ENCODE measurements at places on chromosomes 3 and 15. TPM values are rescaled to one million over a fixed set of nuclear protein-coding genes. Genes with fewer than 3 reads are reported as not detected.

Gene HTR3E
- not detected for total RNA-seq

Gene SAMD7
- not detected for total RNA-seq

Gene CLDN1
- total RNA-seq = 4.7 TPM

Gene BTLA
- not detected for total RNA-seq

Gene MCF2L2
- under 0.01 TPM for total RNA-seq

Gene GOLGA8J
- total RNA-seq = not detected

Gene UROC1
- not detected for total RNA-seq

Gene XXYLT1
- 13.1 TPM for total RNA-seq

Gene A4GNT
- total RNA-seq = not detected

Gene PAK6
- total RNA-seq = not detected

Gene STAC
- total RNA-seq = 0.36 TPM

Gene SAXO2
- total RNA-seq = not detected

Gene CCDC39
- total RNA-seq = not detected

Gene CACNA1D
- total RNA-seq = under 0.01 TPM

Gene ACTC1
- total RNA-seq = 0.83 TPM

Gene RAB6B
- 0.28 TPM for total RNA-seq

Gene DBR1
- 17.5 TPM for total RNA-seq

- DNase-seq = no peak
- H3K27me3 ChIP-seq = peaks cover 78% of the 10 kb centered on the region
- no peaks in the 10 kb centered on the region for H3K36me3 ChIP-seq
- H3K4me3 ChIP-seq = no peak overlapping the region
- no peak overlapping the region for H3K27ac ChIP-seq
Measured at GRCh38 chr15:73755481-73755880, 2.3 kb upstream of the INSYN1 start.

- DNase-seq = no peak
- no peaks in the 10 kb centered on the region for H3K27me3 ChIP-seq
- peaks cover 14% of the 10 kb centered on the region for H3K4me1 ChIP-seq
Measured at GRCh38 chr3:58074116-58074715, 66.0 kb downstream of the FLNB start.

- no peak overlapping the region for H3K27ac ChIP-seq
- no peak overlapping the region for H3K4me3 ChIP-seq
- no peaks in the 10 kb centered on the region for H3K27me3 ChIP-seq
- no peaks in the 10 kb centered on the region for H3K4me1 ChIP-seq
Measured at GRCh38 chr15:90710436-90711027, 6.6 kb upstream of the BLM start.

DNA sequence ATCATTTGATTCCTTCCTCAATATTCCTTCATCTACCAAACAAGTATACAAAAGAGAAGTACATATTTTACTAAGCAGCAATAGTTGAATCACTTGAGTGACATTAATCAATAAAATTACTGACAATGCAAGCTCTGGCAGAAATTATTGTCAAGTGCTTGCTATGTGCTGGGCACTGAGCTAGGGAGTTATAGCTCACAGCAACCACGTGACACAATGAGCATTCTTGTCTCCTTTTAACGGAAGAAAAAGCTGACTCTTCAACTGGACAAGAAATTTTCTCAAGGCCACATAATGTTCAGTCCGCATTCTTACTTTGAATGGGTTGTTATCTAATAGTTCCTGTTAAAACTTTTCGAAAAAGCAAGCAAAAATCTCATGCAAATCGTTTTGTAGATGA is 500.1 kb downstream of the PYDC2 start:
- no peak for DNase-seq
- H3K36me3 ChIP-seq = no peaks in the 10 kb centered on the region
- no peaks in the 10 kb centered on the region for H3K27me3 ChIP-seq
- no peaks in the 10 kb centered on the region for H3K4me1 ChIP-seq
- no peak overlapping the region for H3K4me3 ChIP-seq

GRCh38 chr3:159919873-159920272 is 68.8 kb upstream of the IL12A start:
- H3K36me3 ChIP-seq = no peaks in the 10 kb centered on the region
- no peak overlapping the region for H3K27ac ChIP-seq
- peak; percentile 63 for DNase-seq
- H3K4me1 ChIP-seq = no peaks in the 10 kb centered on the region

GRCh38 chr3:152559246-152559645 is 275.7 kb upstream of the P2RY1 start:
- DNase-seq = no peak
- no peaks in the 10 kb centered on the region for H3K27me3 ChIP-seq
- H3K4me3 ChIP-seq = no peak overlapping the region
- no peak overlapping the region for H3K27ac ChIP-seq

DNA sequence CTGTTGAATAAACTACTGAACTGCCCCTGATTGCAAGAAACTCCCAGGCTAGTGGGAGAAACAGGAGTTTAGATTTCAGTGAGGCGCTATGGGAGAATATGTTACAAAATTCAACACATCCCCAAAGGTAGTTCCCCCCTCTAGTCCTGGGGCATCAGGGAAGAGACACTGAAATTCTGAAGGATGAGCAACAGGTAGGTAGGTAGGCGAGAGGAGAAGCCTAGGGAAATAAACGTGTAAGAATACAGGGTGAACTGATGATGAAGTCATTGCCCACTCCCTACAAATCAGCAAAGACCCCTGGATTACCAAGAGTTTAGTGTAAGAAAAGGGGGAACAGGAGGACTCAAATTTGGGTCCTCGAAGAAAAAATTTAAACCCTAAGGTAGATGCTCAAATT is 46.3 kb upstream of the RORA start:
- H3K4me3 ChIP-seq = no peak overlapping the region
- no peaks in the 10 kb centered on the region for H3K4me1 ChIP-seq
- no peaks in the 10 kb centered on the region for H3K27me3 ChIP-seq
- no peak for DNase-seq
- no peaks in the 10 kb centered on the region for H3K36me3 ChIP-seq
- no peak overlapping the region for H3K27ac ChIP-seq

GRCh38 chr3:148102156-148102555 is 595.5 kb upstream of the AGTR1 start:
- H3K4me3 ChIP-seq = no peak overlapping the region
- no peak for DNase-seq
- H3K27me3 ChIP-seq = no peaks in the 10 kb centered on the region
- H3K4me1 ChIP-seq = no peaks in the 10 kb centered on the region
- no peak overlapping the region for H3K27ac ChIP-seq
- H3K36me3 ChIP-seq = no peaks in the 10 kb centered on the region

DNA sequence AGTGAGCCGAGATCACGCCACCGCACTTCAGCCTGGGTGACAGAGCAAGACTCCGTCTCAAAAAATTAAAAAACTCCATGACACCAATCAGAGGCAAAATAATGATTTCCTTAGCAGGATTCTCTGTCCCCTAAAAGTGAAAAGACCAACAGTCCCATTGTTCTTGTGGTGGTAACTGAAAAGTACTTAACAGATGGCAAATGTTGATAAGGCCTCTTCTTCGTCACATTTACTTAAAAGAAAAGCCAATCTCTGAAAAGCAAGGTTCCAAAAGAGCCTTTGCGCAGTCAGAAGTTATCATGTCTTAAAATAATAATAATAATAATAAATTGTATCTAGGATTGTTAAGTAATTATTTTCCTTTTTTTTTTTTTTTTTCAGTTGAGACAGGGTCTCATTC is 56.0 kb upstream of the TASOR start:
- no peak for DNase-seq
- no peak overlapping the region for H3K27ac ChIP-seq
- no peaks in the 10 kb centered on the region for H3K27me3 ChIP-seq
- no peaks in the 10 kb centered on the region for H3K4me1 ChIP-seq
- H3K36me3 ChIP-seq = peaks cover 2% of the 10 kb centered on the region

DNA sequence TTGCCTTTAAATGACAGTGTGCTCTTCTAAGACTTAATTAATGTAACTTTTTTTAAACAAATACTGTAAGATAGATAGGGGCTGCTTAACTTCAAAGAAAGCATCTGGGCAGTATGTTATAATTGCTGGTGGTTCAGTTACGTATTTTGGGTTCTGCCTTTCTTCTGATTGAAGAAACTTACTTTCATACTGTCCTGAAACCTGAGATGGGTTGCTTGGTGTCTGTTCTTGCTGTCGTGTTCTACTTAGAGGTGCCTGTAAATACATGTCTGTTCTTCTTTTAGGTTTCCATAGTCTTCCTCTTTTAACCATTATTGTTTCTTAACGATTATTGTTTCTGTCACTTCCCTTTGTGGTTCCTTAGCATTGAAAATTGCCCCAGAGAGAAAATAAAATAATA is 297.7 kb upstream of the CHRM5 start:
- peaks cover 4% of the 10 kb centered on the region for H3K27me3 ChIP-seq
- DNase-seq = no peak
- no peak overlapping the region for H3K27ac ChIP-seq
- H3K36me3 ChIP-seq = no peaks in the 10 kb centered on the region

- no peaks in the 10 kb centered on the region for H3K36me3 ChIP-seq
- no peak overlapping the region for H3K27ac ChIP-seq
- H3K27me3 ChIP-seq = peaks cover 2% of the 10 kb centered on the region
- no peaks in the 10 kb centered on the region for H3K4me1 ChIP-seq
- no peak for DNase-seq
Measured at GRCh38 chr3:5035113-5035512, 55.9 kb downstream of the BHLHE40 start.

- peaks cover 2% of the 10 kb centered on the region for H3K36me3 ChIP-seq
- no peak overlapping the region for H3K4me3 ChIP-seq
- no peak overlapping the region for H3K27ac ChIP-seq
- no peaks in the 10 kb centered on the region for H3K27me3 ChIP-seq
- H3K4me1 ChIP-seq = peaks cover 17% of the 10 kb centered on the region
- no peak for DNase-seq
Measured at GRCh38 chr15:57297630-57298029, 78.7 kb upstream of the CGNL1 start.

- no peak overlapping the region for H3K4me3 ChIP-seq
- peaks cover 9% of the 10 kb centered on the region for H3K36me3 ChIP-seq
- H3K27ac ChIP-seq = peak overlapping the region; percentile 97
- peak; percentile 99 for DNase-seq
- peaks cover 36% of the 10 kb centered on the region for H3K4me1 ChIP-seq
Measured at GRCh38 chr3:58383904-58384303, 49.7 kb downstream of the PDHB start.

- H3K4me1 ChIP-seq = peaks cover 8% of the 10 kb centered on the region
- H3K4me3 ChIP-seq = no peak overlapping the region
- no peaks in the 10 kb centered on the region for H3K27me3 ChIP-seq
- H3K27ac ChIP-seq = no peak overlapping the region
- DNase-seq = no peak
- H3K36me3 ChIP-seq = no peaks in the 10 kb centered on the region
Measured at GRCh38 chr3:55630280-55630920, 143.3 kb upstream of the WNT5A start.

DNA sequence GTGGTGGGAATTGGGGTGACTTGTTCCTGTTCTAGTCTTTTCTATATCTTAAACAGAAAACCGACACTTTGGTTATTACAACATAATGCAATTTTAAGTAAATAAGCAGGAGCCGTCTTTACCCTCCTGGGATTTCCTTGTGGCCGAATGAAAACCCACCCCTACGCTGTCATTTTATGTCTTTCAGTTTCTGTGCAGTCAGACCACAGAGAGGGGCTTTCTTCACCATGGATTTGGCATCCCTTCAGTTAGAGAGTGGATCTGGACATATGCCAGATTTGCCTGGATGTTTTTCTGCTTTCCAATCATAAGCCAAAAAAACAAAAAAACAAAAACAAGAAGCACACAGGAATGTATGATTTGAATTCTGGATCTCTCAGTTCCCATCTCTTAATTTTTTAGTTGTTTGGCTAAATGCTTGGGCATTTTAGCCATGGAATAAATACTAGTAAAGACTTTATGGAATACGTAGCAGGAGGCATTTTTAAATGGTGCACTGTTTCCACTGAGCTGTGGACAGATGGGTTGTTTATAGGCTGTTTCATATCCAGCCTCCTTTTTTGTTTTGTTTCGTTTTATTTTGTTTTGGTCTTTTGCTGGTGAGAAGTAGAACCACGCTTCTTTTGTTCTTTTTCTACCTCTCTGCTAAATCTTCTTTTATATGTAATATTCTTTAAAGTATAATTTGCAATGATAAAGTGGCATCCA is 272.9 kb downstream of the FEZF2 start:
- no peak overlapping the region for H3K27ac ChIP-seq
- no peak for DNase-seq
- H3K4me3 ChIP-seq = no peak overlapping the region
- peaks cover 1% of the 10 kb centered on the region for H3K4me1 ChIP-seq
- no peaks in the 10 kb centered on the region for H3K27me3 ChIP-seq

DNA sequence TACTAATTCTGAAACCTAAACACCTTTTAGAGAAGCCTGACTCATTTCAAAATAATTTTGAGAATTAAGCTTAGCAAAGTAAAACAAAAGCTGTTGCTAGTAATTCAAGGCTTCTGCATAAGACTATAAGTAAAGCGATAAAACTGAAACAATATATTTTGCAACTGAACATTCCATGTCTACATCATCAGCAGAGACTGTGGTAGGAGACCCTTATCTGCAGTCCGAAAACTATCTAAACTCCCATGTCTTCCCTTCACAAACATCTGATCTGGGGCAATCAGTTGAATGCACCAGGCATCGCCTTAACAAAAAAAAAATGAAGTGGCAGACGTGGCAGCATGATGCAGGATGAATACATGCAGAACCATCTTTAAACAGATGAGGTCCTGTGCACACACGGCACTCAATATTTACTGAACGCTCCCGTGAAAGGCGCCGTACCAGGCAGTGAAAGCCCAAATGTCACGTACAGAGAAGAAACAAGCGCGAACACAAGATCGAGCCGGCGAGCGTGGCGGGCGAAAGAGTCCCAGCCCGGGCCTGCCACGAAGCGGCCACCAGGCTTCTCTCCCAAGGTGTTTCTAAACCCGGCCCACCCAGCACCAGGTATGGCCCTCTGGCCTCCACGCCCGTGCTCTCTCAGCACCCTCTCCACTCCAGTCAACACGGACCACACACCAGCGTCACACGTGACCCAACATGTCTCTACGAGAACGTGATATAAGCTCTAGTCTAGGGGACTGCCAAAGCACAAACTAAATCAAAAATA is 63.0 kb downstream of the CHSY1 start:
- DNase-seq = peak; percentile 91
- peaks cover 6% of the 10 kb centered on the region for H3K36me3 ChIP-seq
- H3K27ac ChIP-seq = peak overlapping the region; percentile 100

DNA sequence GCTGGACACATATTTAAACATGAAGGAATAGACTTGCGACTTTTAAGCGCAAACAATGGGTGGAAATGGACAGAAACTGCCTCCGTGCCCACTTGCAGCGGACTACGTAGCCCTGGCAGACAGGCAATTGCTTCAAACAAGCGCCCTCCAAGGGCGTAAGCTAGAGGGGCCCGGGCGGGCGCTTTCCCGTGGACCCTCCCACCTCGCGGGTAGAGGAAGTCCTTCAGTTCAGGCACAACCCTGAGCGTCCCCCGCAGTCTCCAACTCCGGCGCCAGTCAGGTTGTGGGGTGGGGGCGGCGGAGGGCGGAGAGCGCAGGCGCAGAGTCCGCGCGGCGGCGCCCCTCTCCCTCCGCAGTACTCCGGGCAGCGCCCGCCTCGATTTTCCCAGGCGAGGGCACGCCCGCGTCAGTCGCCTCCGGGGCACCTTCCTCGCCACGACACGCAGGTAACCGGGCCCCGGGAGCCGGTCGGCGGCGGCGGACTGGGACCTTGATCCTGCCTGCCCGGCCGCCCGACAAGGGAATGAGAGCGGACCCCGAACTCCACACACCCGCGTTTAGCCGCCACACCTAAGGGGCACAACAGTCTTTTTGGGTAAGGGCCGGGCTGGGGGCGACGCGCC is at the start of gene SLC35G2:
Gene SLC35G2 (plus strand): TSS at position 358 of the 623 bp plus-strand sequence. CDS start 35,335 bp downstream, outside the sequence.
- no peaks in the 10 kb centered on the region for H3K27me3 ChIP-seq
- peaks cover 4% of the 10 kb centered on the region for H3K4me1 ChIP-seq
- DNase-seq = peak; percentile 52
- peak within 1 kb of the TSS; percentile 48 for H3K4me3 ChIP-seq
- peak within 1 kb of the TSS; percentile 75 for H3K27ac ChIP-seq
- no peaks in the 10 kb centered on the region for H3K36me3 ChIP-seq

GRCh38 chr3:126266291-126266840 is 86.0 kb upstream of the ALDH1L1 start:
- H3K36me3 ChIP-seq = no peaks in the 10 kb centered on the region
- H3K27ac ChIP-seq = peak overlapping the region; percentile 13
- no peaks in the 10 kb centered on the region for H3K27me3 ChIP-seq
- no peak overlapping the region for H3K4me3 ChIP-seq
- peak; percentile 10 for DNase-seq
- H3K4me1 ChIP-seq = peaks cover 16% of the 10 kb centered on the region
